ENCODE measurements at places on chromosomes 5 and 9. TPM values are rescaled to one million over a fixed set of nuclear protein-coding genes. Genes with fewer than 3 reads are reported as not detected.

PLPP6 gene
- 6.3 TPM for total RNA-seq

PCDH12 gene
- total RNA-seq: 1.3 TPM

CCDC192 gene
- total RNA-seq: 2.0 TPM

GPR150 gene
- total RNA-seq: 0.26 TPM

RANBP17 gene
- 4.7 TPM for total RNA-seq

TUT7 gene
- total RNA-seq: 15.2 TPM

CDH9 gene
- not detected for total RNA-seq

Measured in pericardium fibroblast (primary cell).